Astrocyte of the hippocampus (primary cell): ENCODE measurements at places on chromosomes 7 and 10.

GRCh38 chr7:22429386-22429785, 70.6 kb downstream of the STEAP1B start:
- no peak for DNase-seq

DNA sequence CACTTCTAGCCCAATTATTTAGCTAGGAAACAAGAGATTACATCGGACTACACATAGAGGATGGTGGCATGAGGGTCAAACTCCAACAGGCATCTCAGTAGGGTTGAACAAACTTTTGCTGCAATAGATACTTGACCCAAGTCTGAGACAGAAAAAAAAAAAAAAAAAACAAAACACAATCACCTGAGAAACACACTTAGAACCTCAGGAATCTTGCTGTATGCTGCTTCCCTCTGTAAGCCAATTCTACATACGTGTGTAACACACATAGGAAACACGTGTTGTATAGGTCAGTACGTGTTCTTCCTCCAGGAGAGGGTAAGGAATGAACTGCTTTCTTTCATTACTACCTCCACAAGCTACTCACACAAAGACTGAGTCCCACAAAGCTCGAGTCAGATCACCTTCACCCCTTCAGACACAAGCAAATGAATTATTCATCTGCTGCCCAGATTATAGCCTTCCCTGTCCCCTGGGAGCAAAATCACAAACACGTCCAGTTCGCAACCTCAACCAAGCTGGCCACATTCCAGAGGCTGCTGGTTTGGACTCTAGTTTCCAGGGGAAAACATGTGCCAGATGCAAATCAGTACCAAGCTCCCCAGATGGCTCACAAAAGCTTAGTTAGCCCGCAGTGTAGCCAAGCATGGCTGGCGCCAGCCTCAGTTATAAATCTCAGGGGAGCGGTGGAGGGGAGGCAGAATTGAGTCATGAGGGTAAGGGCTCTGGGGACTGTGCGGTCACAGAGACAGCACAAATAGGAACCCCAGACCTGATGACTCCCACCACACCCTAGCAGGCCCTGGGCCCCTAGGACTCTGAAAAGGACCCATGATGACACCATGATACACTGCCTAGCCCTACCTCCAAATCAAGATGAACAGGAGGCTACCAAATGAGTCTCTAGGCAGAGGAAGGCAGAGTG, 15.1 kb downstream of the PSAP start:
- DNase-seq, result peak; percentile 98

GRCh38 chr10:68938117-68938516, 17.9 kb upstream of the DDX21 start:
- DNase-seq, result peak; percentile 4

GRCh38 chr10:86644152-86644793, 10.1 kb upstream of the OPN4 start:
- no peak for DNase-seq

DNA sequence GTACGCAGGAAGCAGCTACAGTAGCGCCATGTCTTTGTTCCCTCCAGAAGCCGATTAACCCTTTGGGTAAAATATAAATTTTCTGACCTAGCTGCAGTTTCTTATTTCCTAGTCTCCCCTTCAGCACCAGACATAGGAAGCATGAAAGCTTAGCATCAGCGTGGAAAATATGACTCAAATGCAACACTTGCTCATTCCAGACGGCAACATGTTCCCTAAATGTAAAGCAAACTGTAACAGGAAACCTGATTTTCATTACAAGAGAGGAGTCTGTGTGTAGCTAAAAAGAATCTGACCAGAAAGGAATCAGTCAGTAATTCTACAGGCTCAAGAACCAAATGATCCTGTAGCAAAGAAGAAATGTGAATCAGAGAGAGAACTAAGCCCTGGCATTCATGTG, 219.2 kb downstream of the C7orf25 start:
- no peak for DNase-seq

DNA sequence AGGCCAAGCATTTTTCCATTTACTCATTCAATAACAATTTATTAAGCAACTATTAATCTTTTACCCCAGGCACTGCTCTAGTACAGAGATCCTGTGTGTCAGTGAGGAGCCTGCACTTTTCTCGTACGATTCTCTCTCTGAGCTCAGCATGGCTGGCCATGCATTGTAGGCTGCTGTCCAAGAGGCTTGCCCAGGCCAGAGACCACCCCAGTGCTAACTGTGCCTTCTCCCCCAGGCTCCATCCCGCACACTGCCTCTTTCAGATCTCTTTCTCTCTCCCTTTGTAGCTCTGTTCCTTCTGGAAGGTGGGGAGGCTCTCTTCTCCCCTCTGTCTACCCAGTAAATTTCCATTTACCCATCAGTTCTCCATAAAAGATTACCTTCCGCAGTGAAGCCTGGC, 101.0 kb upstream of the IKZF1 start:
- no peak for DNase-seq

GRCh38 chr10:47438857-47439474, 44.9 kb downstream of the ANXA8 start:
- peak; percentile 83 for DNase-seq

DNA sequence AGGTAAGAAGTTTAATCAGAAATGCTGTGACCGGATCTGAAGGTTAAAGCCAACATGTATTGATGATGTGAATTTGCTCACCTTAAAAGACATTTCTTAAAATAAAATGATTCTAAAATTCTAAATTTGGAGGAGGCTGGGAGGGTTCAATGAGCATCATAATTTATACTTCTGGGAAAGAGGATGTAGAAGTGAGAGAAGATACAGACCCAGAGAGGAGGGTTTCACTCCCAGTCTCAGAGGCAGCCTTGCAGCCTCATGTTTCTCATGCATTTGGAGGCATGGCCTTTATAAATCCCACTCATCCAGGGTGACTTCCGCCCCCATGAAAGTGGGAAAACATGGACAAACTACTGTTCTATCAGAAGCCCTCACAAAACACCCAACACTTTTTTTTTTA, 305.6 kb upstream of the PITRM1 start:
- no peak for DNase-seq

DNA sequence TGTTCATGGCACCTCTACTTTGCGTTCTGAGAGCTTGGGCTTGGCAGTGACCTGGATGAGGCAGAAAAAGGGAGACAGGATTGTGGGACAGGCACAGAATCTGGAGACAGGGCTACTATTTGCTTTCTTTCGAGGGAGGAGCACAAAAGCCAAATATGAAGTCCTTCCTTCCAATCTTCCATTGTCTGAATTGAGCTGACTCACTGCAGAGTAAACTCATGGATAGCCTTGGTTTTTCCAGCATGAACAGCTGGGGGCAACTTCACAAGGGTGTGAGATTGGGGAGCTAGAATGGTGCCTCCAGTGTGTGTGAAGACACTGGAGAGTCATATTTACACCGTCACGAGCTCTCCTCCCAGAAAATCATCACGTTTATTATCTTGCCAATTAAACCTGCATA, 55.6 kb upstream of the NRP1 start:
- no peak for DNase-seq

DNA sequence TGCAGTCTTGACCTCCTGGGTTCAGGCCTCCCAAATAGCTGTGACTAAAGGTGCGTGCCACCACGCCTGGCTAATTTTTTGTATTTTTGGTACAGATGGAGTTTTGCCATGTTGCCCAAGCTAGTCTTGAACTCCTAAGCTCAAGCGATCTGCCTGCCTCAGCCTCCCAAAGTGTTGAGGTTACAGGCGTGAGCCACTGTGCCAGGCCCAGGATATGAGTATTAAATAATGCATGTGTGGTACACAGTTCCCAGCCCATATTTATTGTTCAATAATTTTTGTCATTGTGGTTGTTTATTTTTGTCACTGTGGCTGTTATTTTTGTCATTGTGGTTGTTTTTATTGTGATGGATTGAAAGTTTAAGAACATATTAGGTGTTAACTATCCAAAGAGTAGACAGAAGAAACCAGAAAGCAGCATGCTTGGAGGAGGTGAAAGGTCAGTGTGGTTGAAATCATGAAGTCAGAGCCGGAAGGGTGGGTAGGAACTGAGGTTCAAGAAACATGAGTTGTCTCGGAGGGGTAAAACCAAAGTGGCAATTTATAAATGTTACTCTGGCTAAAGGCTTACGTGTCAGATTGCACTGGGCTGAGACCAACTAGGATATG, 45.0 kb downstream of the MRC1 start:
- DNase-seq, result no peak

DNA sequence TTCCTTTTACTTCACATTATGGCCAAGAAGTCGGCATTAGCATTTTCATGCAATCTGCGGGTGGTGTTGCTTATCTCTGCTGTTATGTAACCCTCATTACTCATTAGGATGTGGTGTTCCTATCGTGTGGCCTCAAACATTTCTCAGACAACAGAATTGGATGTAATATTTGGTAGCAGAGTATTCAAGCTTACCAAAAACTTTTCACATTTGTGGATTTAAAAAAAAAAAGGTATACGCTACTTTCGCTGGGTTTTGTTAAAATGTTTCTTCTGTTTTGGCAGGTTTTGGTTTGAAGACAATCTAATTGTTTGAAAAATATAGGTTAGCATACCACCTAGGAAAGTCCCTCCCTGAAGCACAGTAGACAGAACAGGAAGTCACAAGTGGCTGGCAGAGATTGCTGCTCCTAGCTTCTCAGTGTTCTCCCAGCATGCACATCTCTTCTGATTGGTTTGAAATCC, 128.8 kb downstream of the GATA3 start:
- peak; percentile 70 for DNase-seq

DNA sequence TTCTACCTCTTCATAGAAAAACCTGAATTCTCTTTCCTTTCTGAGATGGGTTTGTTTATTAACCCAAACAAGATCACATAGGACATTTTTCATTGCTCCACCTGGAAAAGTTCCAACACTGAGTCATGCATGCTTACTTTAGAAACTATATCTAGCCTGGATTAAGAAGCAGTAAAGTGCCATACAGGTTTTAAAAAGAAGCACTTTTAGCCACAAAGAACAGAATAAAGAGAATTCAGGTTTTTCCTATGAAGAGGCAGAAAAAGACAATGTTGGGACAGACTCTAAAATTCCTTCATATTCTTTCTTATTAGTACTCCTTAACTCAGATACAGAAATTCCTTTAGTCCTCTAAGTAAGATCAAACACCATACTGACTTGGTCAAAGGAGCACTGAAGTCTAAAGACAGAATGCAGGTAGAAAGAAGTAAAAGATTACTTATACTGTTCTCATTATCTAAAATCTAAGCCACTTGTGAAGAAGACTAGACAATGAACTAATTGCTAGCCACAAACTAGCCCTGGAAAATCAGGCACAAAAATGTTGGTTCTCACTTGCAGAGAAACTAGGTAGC, 241.3 kb downstream of the ANK3 start:
- DNase-seq, result peak; percentile 87

DNA sequence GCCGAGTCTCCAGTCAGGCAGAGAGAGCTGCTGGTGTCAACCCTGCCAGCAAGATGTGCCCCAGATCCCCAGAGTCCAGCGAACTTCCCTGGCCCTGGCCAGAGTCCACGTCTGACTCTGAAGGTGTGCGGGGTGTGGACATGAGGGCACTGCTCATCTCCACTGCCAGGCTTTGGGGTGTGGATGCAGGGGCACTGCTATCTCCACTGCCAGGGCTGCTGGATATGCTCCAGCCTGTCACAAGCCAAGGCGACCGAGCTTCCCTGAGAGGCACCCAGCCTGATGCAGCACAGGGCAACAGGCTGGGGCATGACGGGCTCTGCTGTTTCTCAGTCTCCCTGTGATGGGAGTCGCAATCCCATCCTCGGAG, 596.8 kb downstream of the PTPRN2 start:
- no peak for DNase-seq

DNA sequence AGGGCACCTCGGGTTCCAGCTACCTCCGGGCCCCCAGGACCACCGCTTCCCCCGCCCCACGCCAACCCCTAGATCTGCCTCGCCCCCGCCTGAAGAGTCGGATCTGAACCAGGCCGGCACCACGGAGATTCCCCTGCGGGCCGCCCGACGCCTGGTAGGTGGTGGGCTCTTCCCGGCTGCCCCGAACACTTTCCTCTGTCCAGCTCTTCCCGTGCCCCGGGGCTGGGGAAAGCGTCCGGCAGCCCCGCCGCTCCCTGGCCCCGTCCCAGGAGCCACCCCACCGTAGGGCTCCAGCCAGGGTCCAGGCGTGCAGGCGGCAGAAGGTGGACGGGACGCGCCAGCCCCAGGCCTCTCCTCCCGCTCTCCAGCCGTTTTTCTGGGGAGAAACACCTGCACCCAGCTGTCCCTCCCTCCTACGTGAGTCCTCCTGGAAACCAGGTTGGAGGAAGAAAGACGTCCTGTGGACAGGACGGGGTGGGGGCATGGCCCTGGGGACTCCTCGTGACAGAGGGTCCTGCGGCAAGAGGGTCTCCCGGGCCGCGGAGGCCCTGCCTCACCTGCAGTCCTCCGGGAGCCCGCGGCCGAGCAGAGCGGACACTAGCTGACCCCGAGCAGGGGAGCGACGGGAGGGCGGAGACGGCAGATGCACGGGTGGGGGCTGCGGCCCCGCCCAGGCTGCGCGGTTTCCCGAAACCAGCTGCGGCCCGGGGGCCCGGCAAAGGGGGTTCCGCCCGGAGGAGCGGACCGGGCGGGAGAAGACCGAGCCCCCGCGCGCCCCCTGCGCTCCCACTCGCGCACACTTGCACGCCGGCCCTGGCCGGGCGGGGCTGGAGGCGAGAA, at the start of gene TMEM176B:
Gene TMEM176B (minus strand): TSS at position 624 of the 840 bp plus-strand sequence. CDS start 3,795 bp downstream, outside the sequence.
- no peak for DNase-seq

DNA sequence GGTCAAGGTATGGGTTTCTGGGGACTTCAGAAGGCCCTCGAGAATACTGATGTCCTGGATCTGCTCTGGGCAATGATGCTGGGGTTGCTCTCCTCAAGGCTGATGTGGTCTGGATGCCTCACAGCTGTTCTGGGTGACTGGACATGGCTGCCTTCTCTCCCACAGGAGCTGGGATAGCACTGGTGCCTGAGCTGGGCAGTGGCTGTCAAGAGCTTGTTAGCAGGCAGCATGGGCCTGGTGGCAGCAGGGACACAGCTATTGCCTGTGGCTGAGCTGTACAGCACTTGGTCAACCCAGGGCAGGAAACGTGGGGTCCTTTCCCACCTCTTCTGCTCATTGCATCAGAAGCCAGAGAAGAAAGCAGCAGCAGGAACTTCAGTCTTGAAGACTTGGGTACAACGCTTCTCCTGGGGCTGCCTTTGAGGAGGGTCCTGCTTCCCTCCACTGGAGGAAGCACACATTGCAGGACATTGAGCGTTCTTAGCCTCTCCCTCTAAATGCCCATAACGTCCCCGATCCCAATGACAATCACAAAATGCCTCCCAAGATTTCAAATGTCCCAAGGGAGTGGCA, 13.0 kb downstream of the ADCYAP1R1 start:
- no peak for DNase-seq

- DNase-seq, result no peak
These were observed 489.8 kb downstream of the RPS24 start for GRCh38 chr10:78523453-78523852.

DNA sequence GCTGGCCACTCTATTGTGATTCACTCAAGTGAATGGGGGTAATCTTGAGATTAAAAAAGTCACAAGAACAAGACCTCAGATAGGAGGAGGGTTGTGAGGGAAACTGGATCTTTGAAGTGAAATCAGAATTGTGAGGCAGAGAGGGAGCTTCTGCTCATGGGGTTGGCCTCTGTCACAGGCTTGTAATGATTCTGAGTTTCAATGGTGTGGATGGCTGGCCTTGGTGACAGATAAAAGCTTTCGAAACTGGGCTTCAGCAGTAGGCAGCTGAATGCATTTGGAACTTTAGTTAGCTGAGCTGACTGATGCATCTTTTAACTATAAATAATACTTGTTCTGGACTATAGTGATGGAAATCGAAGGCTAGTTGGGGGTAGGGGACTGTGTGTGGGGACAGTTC, 12.2 kb downstream of the TAS2R60 start:
- no peak for DNase-seq
